AML-193 (cell line): ENCODE measurements at places on chromosomes 5 and 9.

DNA sequence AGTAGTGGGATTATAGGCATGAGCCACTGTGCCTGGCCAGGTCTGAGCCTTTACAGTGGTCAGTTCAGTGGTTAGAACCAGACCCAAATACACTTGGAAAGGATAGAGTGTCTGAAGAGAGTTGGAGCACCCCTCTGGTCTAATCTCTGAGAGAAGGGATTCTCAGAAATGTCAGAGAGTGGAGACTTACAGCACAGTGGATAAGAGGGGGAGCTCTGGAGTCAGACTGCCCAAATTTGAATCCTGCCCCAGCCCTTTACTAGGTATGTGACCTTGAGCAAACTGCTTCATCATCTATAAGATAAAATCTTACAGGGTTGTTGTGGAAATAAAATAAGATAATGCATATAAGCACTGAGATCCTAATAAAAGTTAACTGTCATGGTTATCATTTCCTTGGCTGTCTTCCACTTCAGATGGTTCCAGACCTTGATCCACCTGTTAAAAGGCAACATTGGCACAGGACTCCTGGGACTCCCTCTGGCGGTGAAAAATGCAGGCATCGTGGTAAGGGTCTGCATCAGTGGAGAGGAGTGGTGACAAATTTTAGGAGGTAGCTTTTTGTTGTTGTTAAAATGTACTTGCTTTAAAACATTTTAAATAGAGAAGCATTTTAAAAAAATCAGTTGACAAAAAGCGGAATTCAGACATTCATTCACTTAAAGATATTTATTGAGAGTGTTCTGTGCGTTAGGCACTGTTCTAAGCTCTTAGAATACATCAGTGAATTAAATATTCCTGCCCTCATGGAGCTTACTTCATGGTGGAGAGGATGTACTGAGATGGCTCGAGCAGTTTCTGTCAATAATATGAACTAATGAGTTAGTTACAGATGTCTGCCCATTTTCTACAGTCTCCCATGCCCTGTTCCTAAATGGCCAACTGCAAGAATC, 16.0 kb downstream of the SLC36A1 start:
- DNase-seq = no peak

DNA sequence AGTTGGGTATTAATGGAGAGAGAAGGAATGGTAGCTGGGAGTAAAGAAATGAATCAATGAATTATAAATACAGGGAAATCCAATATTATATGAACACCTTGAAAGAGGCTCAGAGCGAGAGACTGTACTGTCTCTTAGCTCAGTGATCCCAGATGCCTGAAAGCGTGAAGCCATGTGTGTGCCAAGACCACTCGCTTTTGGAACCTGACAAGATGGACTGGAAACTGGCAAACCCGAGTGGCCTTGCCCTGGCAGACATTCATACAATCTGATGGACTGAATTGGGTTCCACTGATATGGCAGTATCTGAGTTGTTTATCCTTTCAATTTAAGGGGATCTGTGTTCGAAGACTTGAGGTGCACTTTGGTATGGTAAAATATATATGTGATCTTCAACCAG, 170.3 kb downstream of the ERCC6L2 start:
- DNase-seq = no peak

DNA sequence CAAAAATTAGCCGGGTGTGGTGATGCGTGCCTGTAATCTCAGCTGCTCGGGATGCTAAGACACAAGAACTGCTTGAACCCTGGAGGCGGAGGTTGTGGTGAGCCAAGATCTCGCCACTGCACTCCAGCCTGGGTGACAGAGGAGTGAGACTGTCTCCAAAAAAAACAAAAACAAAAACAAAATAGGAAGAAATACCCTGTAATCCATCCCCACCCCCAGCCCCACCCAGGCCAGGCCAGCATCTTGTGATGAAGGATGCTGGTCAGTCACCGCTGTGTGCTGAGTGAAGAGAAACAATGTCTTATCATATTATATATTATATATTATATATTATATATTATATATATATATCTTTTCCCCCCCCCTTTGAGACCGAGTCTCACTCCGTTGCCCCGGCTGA, 15.4 kb upstream of the CCIN start:
- DNase-seq = no peak

DNA sequence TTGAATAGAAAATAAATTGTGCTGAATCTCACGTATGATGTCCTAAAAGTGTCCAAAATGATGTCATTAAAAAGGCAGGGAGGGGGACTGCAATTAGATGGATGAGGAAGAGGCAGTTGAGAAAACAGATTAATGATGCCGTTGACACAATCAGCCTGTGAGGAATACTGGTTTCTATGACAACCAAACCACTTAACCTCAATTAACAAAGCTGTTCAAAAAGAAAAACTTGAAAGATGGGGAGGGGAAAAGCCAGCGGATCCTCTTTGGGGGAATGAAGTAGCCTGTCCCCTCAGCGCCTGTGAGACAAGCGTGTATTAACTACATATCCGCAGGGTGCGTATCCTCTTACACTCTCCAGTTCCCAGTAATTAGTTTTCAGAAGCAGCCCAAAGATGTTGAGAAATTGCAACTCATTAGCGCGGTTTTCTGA, 160.7 kb downstream of the TTC39B start:
- DNase-seq = no peak

GRCh38 chr9:114138552-114138971, 16.8 kb upstream of the COL27A1 start:
- DNase-seq = no peak

DNA sequence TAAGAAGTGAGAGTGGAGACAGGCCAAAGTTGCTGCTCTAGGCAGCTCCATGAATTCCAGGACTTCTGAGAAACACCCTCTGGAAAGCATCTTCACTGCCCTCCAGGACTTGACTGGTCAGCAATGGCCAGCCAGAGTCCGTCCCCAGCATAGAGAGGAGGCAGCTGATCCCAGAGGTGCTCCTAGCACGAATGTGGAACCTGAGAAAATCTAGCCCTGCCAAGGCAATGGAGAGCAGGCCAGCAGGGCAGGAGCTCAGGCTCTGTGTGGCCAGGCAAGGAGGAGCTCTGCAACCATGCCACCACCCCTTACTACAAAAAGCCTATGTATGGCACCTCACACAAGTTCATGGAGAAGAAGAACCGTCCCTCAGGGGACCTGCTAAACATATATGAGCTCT, 56.1 kb upstream of the SPTLC1 start:
- DNase-seq = no peak

DNA sequence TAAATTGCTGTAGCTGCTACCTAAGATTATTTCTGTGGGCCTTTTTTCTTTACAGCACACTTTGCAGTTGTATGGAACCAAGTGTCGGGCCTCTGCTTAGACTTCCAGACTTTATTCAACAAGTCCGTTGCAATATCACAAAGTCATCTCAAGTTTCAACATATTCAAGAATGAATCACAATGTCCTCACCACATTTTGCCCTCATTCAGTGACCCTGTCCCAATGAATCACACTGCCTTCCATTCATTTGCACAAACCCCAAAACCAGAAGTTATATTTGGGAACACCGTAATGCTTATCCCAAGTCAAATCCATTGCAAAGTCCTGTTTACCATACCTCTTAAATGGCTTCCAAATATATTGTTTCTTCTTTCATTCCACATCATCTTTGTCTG, 439.6 kb downstream of the CSNK1G3 start:
- DNase-seq = no peak

GRCh38 chr5:157029457-157029856, 29.5 kb downstream of the HAVCR1 start:
- DNase-seq = no peak

DNA sequence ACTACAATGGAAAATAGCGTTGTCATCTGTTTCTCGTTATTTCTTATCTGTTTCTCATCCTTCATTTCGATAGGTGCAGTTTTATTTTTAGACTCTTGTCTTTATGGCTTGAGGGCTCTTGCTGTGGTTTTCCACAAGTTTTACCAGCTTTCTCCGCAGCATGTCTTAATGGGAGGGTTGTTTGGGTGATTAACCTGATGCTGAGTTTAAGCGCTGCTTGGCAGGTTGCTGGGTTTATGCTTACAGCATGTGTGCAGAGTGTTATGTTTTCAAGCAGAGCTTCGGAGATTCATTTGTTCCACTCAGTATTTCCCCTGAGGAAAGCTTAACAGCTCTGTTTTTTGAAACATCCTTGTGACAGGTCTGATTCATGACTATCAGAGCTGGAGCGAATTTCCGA, 154.0 kb downstream of the SLC12A2 start:
- DNase-seq = no peak

DNA sequence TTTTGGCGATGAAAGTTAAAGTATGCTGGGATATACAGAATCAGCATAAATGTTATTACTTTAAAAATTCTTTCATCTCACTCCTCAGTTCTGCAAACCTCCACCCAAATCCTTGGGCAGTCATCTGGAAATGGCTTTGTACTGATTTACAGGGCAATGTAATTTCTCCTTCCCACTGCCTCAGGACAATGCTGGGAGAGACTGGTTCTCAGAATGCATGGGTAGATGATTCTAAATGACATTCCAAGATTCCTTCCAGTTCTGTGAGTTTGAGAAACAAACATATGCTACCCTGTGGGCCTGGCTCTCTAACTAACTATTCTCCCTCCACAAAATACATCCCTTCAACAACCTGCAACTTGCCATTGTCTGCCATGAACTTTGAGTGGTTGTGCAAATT, 7.5 kb upstream of the PSAT1 start:
- no peak for DNase-seq

DNA sequence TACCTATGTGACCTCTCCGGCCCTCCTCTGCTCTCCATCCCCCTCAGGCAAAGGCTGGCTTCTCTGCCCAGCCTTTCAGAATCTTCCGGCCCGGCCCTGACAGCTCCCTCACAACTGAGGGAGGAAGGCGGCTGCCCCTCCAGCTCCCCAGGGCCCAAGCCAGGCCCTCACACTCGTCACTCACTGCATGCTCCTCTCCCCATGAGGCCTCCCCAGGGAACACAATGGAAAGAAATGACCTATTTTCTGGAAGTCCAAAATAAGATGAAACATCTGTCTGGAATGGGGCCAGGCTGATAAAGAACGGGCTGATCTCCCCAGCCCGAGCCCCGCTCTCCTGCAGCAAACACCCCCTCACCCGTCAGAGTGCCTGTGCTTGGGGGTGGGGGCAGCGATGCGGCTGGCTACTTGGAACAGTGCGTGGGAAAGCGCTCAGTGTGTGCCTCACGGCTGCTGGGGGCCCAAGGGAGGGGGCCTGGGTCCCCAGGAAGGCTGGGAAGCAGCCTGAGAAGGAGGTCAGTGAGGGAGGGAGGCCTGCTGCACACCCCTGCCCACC, 11.3 kb downstream of the PDGFRB start:
- no peak for DNase-seq

- no peak for DNase-seq
Measured at GRCh38 chr9:32723789-32724325, 59.5 kb upstream of the TMEM215 start.

DNA sequence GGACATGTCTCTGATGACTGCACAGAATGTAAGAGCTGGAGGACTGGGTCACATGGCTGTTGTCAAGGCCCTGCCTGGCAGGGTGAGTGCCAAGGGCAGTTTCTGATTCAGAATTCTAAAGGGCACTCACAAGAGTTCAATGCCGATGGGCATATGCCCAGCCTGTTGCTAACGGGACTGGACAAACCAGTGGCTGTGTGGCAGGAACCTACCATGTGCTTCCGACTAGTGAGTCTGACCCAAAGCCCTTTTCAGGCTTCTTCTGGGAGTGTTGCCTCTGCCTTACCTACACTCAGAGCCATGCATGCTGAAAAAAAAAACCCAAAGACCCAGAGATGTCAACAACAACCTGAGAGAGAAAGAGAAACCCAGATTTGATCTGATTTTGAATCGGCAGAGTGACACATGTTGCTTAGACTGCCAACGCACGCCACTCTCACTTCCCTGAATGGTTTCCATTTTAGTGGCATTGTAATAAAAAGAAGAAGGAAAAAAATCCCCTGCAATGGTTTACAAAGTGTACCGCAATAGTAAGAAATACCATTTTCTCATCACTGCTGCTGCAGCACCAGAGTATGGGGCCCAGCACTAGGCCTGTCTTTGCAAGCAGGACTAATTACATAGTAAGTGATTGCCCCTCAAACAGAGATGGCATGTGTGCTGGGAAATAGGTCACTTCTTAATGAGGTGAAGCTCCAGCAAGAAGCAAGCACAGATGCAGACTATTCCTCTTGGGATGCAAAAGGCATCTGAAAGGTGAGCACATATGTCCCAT, 194.3 kb downstream of the PALM2AKAP2 start:
- DNase-seq = no peak

- no peak for DNase-seq
Measured at GRCh38 chr9:130275156-130275555, 9.6 kb downstream of the HMCN2 start.

- no peak for DNase-seq
Measured at GRCh38 chr5:151667083-151667482, 19.6 kb downstream of the SPARC start.

DNA sequence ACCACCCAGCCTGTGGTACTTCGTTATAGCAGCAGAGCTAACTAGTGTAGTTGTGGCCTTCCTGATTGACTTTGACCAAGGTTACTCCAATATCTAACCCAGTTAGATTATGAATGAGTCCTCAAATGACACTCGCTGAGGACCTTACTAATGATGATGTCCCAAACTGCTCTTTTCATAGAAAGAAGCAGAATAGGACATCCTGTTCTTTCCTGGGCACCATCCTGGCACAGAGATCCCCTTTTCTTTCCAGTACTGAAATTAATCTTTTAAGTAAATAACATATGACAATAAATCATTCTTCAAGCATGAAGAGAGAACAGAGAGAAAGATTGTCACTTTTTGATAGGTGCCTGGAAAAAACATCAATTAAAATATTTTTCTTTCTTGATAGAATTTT, 26.7 kb upstream of the SPINK14 start:
- DNase-seq = no peak

DNA sequence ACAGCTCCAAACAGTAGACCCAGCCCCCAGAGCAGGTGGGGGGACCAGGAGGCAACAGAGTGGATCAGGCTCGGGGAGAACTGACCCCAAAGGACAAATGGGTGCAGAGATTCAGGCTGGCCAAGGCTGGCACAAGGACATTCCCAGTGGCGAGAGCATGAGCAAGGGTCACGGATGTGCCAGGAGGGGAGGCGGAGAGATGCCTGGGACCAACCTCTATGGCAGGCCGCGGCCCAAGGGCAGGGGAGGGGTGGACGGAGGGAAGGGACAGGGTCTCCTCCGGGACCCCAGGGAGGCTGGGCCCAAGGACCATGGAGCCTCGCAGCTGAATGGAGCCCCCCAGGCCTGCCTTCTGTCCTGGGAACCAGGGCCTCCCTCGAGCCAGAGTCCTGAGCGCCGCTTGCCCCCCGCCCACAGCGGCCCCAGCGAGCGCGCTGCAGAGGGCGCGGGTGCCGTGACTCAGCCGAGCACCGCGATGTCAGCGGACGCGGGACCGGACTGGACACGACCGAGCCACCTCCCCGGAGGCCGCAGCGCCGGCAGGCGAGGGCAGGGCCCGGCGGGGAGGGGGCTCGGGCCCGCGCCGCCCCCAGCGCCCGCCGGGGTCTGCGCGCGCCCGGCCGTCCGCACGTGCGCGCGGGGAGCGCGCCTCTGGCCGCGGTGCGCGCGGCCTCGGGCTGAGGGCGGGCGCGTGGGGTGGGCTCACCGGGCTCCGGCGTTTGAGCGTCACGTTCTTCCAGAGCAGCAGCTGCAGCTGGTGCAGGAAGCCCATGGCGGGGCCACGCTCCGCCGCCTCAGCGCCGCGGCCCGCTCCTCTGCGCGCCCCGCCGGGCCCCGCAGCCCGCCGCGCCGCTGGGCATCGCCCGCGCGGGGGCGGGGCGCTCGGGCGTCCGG, at the start of gene ABCA2:
Gene ABCA2, minus strand, starts transcription at position 869 of the 894 bp plus-strand sequence. Its CDS starts 97 bp downstream, at position 772.
- DNase-seq = no peak

- DNase-seq = no peak
Measured at GRCh38 chr9:94156348-94157049, 72.2 kb downstream of the PTPDC1 start.

- no peak for DNase-seq
Measured at GRCh38 chr5:90853750-90854149, 295.2 kb downstream of the ADGRV1 start.

GRCh38 chr9:80004714-80005113, 432.9 kb downstream of the TLE4 start:
- DNase-seq = no peak
